ENCODE measurements at places on chromosomes 12 and 14.
A peak's percentile ranks its signal among the peaks of the same experiment; 100 is the strongest.

DNA sequence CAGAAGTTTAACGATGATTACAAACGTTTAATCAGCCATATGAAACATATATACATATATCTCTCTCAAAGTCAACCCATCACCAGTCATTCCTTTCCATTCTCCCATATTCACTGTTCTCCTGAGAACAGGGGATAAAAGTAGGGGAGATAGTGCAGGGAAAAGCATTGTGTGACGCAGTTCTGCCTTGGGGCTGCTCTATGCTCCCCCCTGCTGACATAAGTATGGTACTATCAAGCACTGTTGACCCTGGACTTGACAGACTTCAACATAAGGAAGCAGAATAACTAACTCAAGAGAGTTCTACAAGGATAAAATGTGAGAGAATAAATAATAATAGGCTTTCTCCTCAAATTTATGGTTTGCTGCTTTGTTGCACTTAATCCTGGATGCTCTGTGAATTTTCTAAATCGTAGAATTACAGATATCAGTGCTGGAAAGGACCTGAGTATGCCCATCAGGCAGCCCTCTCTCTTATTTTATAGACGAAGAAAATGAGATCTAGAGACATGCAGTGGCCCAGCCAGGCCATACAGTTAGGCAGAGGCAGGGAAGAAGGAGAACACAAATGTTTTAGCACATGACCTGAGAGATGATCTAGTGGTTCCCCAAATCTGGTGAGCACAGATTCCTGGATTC is 87.2 kb downstream of the SCN8A start:
- DNase-seq = peak; percentile 55

GRCh38 chr14:33927944-33928343 is 22.9 kb downstream of the EGLN3 start:
- DNase-seq = no peak

DNA sequence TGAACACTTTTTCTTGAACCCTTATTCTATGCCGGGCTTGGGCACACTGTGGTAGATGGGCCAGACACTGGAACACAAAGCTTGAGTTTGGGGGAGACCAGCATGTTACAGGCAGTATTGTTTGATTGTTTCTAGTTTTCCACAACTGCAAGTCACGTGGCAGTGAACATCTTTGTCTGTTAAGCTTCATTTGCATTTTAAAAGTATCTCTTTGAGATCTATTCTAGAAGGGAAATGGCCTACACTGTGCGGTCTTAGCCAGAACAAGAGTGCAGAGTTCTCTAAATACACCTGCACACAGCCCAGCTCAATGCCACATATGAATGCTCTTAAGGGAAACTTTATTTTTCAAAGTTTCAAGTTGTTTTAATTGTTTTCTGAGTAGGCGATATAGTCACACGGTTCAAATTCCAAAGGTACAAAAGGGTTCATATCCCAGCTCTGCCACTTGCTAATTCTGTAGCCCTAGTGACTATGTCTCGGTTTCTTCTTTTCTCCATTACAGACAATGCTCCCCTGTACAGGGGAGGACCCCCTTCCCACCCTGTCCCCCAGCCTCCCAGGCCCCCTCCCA is 24.9 kb downstream of the RIN3 start:
- no peak for DNase-seq

DNA sequence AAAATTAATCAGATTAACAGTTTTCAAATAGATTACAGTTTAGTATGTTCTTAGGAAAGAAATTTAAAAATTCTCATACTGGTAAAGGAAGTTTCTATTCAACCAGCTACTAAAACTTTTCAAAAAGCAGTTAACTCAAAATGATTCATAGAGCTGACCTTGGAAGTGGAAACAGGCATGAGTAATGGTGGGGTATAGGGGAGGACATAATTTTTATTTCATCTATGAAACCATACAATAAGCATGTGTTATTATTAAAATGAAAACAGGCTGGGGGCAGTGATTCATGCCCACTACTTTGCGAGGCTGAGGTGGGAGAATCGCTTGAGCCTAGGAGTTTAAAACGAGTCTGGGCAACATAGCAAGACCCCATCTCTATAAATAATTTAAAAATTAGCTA is 73.0 kb downstream of the DNAI7 start:
- DNase-seq = no peak

- DNase-seq = no peak
Observed at GRCh38 chr14:82180139-82180538, 646.5 kb upstream of the SEL1L start.

- no peak for DNase-seq
Observed at GRCh38 chr12:86456241-86456640, 200.1 kb upstream of the MGAT4C start.

- DNase-seq = no peak
Observed at GRCh38 chr14:67680121-67680602, 5.7 kb upstream of the VTI1B start.

GRCh38 chr14:52551696-52552062 is 626 bp downstream of the TXNDC16 start:
- DNase-seq = peak; percentile 79

GRCh38 chr14:69356903-69357543 is 41.1 kb downstream of the ERH start:
- DNase-seq = no peak

DNA sequence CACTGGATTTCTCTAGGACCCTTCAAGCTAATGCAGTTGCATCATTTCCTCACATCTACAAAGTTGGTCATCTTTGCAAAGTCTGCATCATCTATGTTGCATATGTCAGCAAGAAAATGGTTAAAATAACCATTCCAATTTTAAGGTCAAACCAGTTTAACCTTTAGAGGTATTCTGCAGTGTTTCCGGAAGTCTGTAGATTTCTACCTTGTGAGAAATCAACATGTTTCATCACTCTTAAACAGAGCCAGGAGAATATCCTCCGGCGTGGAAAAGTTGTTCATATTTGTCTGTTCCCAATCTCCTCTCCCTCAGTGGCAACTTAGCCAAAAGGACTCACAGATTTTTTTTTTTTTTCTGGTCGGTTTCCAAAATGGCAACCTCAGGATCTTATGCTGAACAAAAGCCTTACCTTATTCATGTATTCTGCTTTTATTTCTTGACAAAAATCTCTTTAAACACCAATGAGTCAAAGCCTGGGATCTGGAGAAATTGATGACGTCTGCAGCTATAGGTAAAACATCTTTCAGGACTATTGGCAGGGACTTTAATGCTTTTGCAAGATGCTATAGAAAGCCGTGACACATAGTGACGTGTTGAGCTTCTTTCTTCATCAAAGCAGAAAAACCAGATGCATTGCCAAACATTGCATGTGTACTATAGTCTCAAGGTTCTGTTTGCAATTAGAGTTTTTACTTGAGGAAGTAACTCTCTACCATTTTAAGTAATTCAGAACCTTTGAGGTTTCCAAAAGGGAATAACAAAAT is 16.0 kb upstream of the CDK17 start:
- DNase-seq = no peak

GRCh38 chr12:100737168-100737567 is 57.4 kb upstream of the ANO4 start:
- no peak for DNase-seq

GRCh38 chr14:37594971-37595808 is at the start of the genes FOXA1 and TTC6:
Gene FOXA1, minus strand, starts transcription at chr14:37595249. Its CDS starts 277 bp downstream, at chr14:37594972.
Gene TTC6, plus strand, starts transcription at chr14:37595629. Its CDS starts 26,436 bp downstream, at chr14:37622065.
- DNase-seq = no peak

GRCh38 chr12:20508359-20508758 is 140.0 kb downstream of the PDE3A start:
- no peak for DNase-seq

DNA sequence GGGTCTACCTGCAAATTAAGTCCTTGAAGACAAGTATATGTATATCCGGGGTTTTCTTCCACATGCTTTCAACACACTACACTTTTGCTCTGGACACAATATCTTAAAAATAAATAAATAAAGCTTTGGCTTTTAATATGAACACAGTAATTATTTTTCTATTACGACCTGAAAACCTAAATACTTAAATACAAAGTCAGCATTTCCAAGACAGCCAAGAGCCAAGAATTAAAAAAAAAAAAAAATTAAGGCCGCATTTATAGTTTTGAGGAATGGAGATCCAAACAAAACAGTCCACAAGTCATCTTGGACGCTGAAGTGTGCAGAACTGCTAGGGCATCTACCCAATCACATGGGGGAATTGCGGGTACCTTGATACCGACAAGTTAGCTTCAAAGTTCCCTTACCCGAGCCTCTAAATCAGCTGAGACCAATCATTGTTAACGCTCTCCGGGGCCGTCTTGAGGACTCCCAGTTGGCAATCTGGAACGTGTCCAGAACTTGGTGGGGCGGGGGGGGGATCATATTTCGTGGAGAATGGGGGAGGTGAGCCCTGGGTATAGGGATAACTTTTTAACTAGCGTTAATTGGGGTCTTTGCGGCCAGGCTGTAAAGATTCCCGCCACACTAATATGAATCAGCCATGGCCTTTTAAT is 731 bp upstream of the PCNX4 start:
- peak; percentile 61 for DNase-seq

DNA sequence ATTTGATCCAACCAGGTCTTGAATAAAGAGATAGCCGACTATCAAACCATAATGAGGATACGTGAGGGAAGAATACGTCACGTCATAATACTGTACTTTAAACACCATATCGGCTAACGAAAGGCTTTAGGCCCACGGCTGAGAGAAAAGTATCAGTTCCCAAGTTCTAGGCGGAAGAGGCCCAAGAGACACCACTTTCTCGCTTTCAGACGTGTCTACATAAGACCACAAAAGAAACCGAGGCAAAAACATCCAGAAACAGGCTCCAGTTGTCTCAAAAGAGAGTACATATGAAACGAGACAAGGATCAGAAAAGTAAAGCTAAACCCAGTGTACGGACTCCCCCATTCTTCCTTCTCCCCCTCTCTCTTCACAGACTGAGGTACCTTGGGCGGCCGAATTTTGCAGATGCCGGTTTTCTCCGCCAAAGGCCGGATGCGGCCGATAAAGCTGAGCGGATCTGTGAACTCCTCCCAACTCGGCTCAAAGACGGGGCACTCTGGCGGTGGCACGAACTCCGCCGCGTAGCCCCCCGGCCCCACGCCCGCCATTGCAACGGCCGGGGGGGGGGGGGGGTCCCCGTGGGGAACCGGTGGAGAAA is 479 bp downstream of the KDM5A start:
- peak; percentile 35 for DNase-seq

DNA sequence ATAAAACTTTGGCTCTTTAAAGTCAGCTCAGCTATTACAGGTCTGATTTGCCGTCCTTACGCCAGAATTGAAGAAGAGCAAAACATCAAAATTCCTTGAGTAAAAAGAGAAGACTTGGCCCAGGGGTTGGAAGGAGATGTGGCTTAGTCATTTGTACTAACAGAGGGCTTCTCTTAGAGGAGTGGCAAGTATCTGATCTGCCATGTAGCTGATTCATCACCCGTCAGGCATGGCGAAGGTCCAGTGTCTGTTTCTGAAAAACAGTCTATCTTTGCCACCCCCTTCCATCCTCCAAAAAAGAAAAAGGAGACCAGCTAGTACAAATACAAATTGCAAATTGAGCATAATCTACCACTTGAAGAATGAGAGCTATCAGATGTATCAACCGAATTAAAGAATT is 91.9 kb downstream of the RAD52 start:
- no peak for DNase-seq

GRCh38 chr12:96570579-96570978 is 81.2 kb downstream of the CFAP54 start:
- no peak for DNase-seq

GRCh38 chr12:120252071-120252906 is 13.2 kb downstream of the PXN start:
- no peak for DNase-seq

GRCh38 chr14:105883066-105884005 is 357.0 kb downstream of the TMEM121 start:
- no peak for DNase-seq

GRCh38 chr14:90491221-90491885 is 94.5 kb downstream of the CALM1 start:
- peak; percentile 99 for DNase-seq

- DNase-seq = no peak
Observed at GRCh38 chr14:50237427-50237826, 6.0 kb upstream of the SOS2 start.

DNA sequence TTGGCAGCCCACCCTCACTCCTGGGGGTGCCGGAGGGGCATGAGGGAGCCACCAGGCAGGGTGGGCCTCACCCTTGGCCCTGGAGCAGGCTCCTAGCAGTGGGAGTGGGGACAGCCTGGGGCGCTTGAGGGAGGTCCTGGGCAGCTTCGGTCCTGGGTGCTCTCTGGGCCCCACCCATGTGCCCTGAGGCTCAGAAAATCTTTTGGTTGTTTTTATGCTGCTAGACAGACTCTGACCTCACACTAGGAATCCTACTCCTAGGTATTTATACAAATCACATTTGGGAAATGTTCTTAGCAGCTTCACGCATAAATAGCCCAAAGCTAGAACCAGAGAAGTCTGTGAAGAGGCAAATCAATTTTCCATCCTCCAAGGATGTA is 10.9 kb upstream of the ULK1 start:
- no peak for DNase-seq

DNA sequence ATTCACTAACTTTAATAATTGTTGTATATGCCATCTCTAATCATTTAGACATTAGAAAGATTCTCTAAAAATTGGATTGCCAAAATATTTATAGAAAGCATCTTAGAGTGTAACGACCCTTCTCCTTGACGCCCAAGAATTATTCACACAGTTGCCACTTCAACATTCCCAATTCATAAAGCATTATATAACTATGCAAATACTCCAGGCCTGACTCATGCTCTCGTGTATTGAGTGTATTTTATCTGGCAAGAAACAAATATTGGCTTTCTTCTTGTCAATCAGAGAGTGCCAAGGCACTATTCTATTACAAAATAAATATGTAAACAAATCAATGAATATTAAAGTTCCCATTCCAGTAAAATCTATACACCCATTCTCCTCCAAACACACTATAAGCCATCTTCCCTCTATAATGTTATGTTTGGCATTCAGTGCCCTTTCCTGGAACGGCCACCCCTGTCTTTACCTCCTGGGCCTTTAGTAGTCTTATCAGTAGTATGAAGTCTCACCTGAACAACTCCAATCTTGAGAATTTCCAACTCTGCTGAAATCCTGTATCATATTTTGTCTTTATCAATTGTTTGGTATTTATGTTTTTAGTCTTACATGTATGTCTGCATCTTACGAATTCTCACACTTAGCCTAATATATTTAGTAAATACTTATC is 182.6 kb downstream of the PIK3C2G start:
- no peak for DNase-seq

DNA sequence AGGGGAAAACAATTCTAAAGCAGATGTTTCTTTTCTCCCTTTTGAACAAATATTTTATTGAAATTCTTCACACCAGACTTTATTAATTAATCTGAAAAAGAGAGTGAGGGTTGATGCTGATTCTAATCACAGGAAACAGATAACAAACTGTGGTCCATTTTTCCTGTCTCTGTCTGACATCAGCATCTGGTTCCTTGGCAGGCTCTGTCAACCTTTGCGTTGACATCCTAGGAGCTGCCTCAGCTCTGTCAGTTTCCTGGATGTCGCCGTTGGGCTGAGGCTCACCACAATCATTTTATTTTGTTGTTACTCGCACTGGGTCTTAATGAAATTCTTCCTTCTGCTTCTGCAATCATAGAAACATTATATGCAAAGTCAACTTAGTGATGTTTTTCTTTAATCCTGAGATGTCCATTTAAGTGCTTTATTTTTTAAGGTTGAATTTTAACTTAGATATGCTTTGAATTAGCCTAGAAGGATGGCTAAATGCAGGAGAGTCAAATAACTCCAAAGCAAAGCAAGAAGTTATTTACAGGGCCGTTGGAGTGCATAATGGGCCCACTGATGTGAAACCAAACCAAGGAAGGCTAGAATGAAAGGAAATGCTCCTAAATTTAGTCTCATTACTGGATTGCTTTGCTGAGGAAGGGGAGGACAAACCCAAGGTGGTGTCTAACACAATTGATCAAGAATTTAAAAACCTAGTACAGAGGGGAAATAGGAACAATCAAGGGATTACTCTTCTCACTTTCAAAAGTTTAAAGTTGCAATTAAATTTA is 542.4 kb downstream of the FLRT2 start:
- no peak for DNase-seq

All from G401 (cell line).